ENCODE measurements at places on chromosomes 2 and 18. TPM values are rescaled to one million over a fixed set of nuclear protein-coding genes. Genes with fewer than 3 reads are reported as not detected.

GRCh38 chr2:187319441-187320108 is 128.5 kb downstream of the CALCRL start:
- DNase-seq: peak; percentile 75

DNA sequence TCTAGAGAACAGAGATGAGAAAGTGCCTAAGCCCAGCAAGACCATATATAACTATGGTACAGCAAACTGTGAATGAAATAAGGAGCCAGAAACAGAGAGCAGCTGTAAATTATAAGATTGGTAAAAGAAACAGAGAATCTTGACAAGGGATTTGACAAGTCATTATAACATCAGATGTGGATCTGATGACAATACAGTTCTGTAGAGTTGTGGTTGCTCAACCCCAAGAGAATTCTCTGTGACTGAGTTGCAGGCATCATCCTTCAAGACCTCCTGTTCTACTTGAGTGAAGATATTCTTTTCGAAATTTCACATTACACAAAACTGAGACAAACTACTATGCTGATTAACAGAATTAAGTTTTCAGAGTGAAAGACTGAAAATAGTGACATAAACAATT is 343.1 kb upstream of the SLC39A10 start:
- no peak for DNase-seq

DNA sequence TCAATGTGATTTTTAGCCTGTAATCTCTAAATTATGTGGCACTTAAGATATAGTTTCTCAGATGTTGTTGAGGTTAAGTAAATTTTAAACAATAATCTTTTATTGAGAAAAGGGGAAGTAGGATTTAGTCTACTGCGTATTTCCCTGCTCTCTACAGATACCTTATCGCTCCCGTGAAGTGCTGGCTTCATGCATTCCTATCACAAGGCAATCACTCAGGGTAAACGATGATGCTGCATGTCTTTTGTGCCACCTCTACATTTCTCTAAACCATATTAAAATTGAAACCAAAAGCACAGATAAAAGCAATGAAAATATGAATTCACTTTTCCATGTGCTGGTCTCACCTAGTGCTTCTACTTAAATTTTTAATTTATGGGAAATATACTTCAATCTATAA is 14.4 kb upstream of the RPE start:
- no peak for DNase-seq

GRCh38 chr2:139217641-139218040 is 437.5 kb upstream of the NXPH2 start:
- DNase-seq: no peak

DNA sequence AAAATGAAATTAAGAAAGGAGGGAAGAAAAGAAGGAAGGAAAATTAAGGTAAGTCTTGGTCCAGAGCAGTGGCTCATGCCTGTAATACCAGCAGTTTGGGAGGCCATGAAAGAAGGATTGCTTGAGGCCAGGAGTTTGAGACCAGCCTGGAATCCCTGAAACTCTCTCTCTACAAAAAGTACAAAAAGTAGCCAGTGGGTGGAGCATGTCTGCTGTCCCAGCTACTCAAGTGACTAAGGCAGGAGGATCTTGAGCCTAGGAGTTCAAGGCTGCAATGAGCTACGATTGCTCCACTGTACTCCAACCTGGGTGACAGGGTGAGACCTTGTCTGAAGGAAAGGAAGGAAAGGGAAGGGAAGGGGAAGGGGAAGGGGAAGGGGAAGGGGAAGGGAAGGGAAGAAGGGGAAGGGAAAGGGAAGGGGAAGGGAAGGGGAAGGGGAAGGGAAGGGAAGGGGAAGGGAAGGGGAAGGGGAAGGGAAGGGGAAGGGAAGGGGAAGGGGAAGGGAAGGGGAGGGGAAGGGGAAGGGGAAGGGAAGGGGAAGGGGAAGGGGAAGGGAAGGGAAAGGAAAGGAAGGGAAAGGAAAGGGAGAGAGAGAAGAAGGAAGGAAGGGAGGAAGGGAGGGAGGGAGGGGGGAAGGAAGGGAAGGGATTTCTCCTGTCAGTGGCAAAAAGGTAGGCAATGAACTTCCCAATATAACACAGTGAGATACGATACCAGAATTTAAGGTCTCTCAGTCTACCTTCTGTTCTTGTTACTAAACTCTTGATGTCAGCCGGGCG is 412.8 kb downstream of the CMPK2 start:
- no peak for DNase-seq

GRCh38 chr2:98468621-98469236 is 24.1 kb downstream of the INPP4A start:
- DNase-seq: peak; percentile 47

DNA sequence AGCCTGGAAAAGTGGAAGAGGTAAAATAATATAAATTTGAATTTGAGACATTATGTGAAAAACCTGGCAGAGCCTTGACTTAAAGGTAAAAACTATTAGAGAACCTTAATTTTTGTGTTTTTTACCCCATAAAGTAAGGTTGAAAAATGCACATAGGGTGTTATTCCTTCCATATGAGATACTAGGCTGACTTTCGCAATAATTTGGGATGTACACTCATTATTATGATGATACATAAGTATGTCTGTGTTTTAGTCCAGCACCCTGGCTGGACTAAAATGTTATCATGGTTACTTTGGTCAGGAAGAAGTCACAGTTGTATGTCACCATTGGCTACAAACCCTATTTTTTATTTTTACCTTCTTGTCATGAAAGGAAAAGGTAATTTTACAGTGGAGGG is 19.8 kb downstream of the NEMP2 start:
- no peak for DNase-seq

DNA sequence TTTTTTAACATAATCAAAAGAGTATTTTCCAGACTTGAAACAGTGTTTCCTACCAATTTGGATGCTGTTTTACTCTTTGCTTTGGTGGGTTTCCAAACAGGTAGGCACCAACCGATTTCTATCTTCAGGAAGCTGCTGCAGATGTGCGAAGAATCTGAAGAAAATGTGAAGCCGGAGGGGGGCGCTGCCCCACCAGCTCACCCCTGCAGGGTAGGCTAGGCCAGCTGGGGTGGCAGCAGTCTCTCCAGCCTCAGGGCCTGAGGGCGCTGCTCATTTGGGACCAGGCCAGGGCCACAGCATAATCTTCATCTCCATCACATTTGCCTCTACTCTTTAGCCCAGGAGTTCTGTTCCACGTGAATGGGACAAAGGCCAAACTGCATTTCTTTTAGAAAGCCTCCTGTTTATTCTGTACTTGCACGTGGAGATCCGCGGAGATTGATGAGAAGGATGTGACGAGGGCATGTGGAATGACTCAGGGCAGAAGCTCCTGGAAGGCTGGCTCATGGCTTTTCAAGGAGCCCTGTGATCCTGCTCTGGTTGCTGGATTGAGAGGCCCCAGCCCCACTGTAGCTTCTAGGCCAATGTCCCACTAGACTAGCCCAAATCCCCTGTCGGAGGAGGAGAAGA is 84.2 kb upstream of the FAM136A start:
- peak; percentile 40 for DNase-seq

DNA sequence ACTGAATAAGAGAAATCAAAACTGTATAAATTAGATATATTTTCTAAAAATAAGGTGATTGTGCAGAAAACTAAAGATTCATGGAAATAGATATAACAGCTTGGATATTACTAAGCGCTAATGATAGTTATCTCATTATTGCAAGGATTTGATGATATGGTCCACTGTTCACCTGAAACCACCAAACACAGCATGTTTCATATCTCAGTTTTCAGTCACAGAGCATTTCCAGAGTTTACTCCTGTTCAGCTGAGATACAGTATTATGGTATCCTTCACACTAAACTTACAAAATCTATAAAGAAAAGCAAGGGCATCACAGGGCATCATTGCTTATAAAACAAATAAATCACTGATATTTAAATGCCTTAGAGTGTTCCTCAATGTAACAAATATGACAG is 591.6 kb downstream of the ERBB4 start:
- DNase-seq: no peak

GRCh38 chr2:11980809-11981208 is 234.4 kb downstream of the LPIN1 start:
- DNase-seq: peak; percentile 74

DNA sequence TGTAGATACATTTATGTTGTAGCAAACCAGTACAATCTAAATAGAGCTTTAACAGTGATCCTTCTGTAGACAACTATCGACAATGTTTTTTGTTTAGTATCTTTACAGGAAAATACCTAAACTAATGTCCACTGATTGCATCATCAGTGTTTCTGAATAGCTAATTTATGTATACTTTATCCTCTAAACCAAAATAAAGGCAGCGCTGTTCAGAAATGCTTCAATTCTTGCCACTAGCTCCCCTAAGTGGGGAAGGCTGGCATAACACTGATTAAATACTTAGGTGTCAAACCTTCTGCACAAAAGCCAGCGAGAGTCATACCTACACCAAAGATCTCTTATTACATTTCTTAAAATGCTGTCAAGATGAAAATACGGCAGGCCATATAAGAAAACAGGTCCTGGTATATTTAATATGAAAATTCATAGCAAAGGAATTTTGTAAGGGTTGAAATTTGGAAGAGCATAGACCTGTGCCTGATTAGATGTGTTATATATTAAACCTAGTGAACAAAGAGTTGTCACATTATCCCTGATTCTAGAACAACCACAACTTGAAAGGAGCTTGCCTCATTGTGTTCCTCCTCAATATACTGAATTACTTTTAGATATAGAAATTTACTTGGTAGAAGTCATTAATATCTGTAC is 1693.4 kb upstream of the SLC39A10 start:
- peak; percentile 12 for DNase-seq

DNA sequence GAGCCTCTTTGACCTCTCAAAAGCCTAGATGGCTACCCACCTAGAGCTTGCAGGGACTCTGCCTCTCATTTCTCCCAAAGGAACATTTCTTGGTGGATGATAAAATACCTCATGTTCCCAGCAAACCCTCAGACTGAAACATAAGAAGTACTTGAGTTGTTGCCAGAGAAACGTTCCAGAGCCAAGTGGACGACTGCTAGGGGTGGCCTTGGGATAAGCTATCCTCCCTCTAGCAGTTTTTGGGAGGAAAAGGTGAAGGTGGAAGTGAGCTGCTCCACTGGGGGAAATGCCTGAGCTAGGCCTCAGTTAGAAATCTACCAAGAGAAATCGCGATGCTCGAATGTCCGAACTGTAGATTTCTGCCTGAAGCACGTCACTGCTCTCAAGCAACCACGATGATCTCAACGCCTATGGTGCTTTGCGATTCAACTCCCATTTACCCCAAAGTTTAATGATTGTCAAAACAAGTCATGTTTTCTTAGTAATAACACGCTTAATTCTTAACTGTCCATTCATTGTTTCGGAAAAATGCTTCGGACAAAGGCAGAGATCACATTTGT is 91.5 kb downstream of the CCBE1 start:
- DNase-seq: peak; percentile 32

DNA sequence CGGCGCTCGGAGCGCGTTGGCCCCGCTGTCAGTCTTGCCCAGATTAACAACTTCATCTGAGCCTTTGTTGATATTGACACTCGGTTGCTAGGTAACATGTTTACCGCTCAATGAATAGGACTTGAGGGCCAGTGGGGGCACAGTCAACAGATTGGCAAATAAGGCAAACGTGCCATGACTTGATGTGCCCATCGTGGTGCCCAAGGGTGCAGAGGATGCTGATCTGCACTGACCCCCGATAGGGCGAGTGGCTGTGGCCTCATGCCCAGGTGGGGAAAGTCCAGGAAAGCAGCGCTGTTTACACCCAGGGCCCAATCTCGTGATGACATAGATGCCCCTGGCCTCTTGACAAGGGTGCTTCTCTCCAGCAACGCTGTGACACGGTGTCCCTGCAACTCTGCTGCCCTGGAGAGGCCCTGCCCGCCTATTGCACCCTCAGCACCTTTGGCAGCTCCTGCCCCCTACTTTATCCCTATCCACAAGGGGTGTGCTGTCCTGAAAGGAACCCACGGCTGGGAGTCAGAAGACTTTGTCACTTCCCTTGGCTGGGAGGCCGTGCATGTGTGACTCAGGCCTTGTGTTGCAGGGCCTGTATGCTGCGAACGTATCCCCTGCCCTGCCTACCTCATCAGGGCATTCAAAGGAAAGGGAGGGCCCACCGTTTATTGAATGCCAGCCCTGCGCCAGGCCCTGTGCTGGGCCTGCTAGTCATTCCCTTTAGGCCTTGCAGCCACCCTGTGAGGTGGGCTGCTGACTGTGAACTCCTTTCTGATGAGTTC is 158.0 kb downstream of the INHBB start:
- peak; percentile 40 for DNase-seq

- DNase-seq: peak; percentile 62
These were observed 269.2 kb downstream of the XIRP2 start for GRCh38 chr2:167157523-167157922.

DNA sequence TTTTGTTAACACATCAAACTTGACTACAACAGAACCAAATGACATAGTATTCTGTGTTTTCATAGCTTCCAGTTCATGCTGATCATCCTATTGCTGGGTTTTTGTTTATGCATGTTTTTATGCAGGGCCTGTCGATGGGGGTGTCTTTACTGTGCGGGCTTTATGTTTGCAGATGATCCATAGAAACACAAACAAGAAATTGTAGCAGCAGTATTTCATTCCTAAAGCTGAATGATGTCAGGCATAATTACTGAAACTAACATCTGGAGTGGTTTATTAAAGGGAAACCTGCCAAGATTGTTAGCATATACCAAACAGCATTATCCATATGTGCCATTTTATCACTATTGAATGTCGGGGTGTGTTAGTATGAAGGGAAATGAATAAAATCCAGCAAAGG is 129.7 kb downstream of the PTPRM start:
- DNase-seq: no peak

- no peak for DNase-seq
These were observed 31.7 kb downstream of the CABLES1 start for GRCh38 chr18:23166891-23167541.

DNA sequence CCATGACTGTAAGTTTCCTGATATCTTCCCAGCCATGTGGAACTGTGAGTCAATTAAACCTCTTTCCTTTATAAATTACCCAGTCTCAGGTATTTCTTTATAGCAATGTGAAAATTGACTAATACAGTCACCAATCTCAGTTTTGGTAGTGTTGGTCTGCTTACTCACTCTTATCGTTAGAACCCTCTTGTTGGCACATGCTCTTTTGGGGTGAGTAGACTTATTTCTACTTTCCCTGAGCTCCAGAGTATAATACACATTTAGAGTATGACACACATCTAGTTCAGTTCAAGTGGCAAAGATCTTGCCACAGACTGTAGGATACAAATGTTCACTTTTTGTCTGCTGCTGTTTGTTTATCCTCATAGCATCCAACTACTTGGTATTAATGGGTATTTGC is 347.5 kb upstream of the CELF4 start:
- no peak for DNase-seq

- DNase-seq: no peak
These were observed 147.0 kb downstream of the PID1 start for GRCh38 chr2:229124136-229124535.

- no peak for DNase-seq
These were observed 37.0 kb upstream of the NOSTRIN start for GRCh38 chr2:168765401-168765800.

GRCh38 chr18:67380867-67381266 is 135.7 kb downstream of the DSEL start:
- no peak for DNase-seq

NPC1 gene
- total RNA-seq: 42.4 TPM

CRYGC gene
- total RNA-seq: not detected

ADD2 gene
- 4.8 TPM for total RNA-seq

LHCGR gene
- total RNA-seq: not detected

AGXT gene
- total RNA-seq: not detected

LBX2 gene
- total RNA-seq: 0.89 TPM

DPYSL5 gene
- total RNA-seq: 1.2 TPM

DLGAP1 gene
- 2.3 TPM for total RNA-seq

PID1 gene
- total RNA-seq: 13.6 TPM

HK2 gene
- 46.2 TPM for total RNA-seq

LIMS3 gene
- total RNA-seq: 3.2 TPM

All from astrocyte (in vitro differentiated cells and primary cell).